Breast epithelium (tissue), 4 donors: ENCODE measurements at places on chromosomes 11 and 22. TPM values are rescaled to one million over a fixed set of nuclear protein-coding genes. Genes with fewer than 3 reads are reported as not detected.

DNA sequence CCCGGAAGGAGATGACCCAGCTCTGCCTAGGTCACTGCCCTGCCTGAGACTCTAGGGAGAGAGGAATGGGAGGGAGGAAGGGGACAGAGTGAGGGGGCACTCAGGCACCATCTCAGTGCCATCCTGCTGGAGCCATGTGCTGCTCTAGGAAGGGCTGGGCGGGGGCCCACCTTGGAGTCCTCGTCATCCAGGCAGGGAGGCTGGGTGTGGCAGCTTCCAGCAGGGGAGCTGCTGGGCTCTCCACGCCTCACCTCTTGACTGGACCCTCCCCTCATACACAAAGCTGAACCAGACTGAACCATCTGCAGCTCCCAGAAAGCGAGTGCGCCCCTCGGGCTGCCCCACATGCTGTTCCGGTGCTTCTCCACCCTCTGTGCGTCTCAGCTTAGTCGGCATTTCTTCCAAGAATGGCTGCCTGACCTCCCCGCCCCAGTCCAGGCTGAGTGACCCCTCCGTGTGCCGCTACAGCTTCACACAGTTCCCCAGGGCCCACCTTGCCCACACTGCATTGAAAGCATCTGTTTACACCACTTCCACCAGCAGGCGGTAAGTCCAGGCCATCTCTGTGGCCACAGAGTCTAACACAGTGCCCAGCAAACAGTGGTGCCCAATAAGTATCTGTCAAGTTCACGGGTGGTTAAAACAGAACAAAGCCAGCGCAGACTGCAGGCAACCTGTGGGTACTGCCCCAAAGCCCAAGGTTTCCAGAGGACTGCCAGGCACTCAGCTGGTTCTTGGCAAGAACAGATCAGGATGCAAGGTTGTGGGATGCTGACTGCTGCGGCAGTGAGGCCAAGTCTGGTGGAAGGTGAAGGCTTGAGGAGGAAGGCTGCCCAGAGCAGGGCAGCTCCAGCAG lies 9.4 kb upstream of the TRIM29 start:
- DNase-seq: no peak

DNA sequence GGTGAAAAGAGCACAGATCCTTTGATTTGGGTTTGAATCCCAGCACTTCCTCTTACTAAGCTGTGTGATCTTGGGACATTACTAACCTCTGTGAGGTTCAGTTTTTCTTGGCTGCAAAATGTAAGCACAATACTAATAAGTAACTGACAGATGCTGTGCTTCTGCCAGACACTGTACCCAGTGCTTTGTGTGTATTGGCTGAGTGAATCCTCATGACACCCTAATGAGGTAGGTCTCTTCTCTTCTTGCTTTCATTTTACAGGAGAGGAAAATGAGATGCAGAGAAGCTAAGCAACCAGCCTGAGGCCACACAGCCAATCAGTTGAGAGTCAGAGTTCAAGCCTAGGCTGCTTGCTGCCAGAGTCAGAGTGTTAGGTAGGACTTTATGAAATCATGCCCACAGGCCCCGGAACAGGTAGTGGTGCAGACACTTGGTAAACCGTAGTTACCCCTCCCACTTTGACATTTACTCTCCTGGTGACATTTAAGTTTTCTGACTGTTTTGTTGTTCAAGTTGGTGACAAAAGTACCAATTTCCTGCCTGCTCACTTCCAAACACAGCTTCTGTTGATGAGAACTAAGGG lies 21.2 kb downstream of the PTPRJ start:
- peak; percentile 33 for DNase-seq

- no peak for DNase-seq
These were observed 174.2 kb upstream of the ARHGAP20 start for GRCh38 chr11:110886288-110886970.

DNA sequence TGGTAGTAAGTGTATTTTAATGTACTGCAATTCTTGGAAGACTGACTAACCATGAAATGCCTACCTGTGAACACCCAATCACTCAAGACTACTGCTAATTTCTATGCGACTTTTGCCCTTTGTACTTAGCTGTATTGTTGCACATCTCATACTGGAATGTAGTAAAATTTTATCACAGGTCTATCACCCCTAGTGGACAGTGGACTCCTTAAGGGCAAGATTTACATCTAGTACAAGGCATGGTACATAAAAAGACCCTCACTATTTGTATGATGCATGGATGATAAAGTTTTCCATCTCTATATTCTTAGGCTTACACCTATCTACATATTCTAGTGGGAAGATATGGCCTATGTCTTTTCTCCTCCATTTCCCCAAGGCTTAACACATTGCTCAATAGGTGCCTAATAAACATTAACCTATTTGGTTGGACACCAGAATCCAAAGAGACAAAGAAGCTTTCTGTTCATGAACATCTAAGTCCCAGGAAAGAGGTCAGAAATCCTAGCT lies 26.1 kb downstream of the SERGEF start:
- no peak for DNase-seq

DNA sequence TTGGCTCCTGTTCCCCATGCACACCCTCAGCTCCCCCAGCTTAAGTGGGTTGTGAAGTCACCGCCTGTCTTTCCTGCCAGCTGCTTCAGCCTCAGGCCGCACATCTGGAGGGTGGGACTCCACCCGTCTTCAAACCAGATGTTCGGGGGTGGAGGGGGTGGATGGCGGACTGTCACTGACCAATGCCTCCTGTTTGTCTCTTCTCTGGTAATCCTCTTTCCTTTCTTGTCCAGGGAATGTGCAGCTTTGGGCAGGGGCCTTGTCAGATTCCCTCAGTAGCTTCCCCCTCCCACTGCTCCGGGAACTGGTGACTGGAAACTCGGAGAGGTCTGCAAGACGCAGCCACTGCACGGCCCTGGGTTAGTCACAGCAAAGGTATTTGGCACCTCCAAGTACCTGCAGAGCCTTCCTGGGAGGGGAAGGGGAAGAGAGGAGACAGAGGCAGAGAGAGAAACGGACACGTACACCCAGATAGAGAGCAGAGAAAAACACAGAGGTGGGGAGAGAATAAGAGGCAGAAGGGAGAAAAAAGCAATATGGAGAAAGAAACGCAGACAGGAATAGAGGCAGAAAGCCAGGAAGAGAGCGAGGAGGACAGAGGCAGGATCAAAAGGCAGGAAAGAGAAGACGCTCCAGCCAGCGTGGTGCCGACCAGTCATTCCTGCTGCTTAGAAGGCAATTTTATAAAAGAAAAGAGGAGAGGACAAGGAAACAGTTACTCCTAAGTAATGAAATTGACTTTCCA lies 56.1 kb upstream of the TIMP3 start:
- peak; percentile 67 for DNase-seq

- DNase-seq: no peak
These were observed 57.5 kb upstream of the SC5D start for GRCh38 chr11:121235057-121235456.

DNA sequence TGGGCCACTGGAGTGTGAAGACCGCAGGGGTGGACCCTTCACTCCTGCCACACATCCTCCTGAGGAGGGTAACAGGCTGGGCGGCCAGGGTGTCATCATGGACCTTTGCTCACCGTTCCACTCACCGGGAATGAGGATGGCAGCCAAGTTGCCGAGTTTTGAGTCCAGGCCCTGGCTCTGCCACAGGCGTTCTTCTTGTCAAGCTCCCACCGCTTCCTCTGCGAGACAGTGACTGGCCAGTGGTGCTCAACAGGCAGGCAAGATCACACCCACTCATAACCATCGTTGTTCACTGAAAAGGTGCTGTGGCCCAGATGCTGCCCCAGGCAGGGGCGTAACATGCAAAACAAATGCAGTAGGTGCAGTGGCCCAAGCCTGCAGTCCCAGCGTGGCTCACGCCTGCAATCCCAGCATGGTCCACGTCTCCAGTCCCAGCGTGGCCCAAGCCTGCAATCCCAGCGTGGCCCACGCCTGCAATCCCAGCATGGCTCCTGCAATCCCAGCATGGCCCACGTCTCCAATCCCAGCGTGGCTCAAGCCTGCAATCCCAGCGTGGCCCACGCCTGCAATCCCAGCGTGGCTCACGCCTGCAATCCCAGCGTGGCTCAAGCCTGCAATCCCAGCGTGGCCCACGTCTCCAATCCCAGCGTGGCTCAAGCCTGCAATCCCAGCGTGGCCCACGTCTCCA lies 5.0 kb upstream of the PANX2 start:
- DNase-seq: no peak

DNA sequence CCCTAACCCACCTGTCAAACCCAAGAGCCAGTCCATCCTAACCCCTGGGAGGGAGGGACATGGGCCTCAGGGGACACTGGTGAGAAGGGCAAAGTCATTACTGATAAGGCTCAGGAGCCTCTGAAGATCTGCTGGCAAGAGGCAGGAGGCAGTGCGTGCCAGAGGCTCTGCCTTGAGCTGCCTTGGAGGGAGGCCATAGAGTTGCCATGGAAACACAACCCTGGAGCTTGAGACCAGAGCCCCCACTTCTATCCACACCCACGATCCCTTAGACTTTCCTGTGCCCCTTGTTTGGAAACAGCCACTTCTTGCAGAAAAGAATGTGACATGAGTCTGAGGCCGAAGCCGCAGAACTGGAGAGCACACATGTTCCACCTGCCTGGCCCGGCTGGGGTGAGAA lies 89.7 kb upstream of the CSNK2A3 start:
- no peak for DNase-seq

GRCh38 chr11:1156506-1157340 lies 1.0 kb upstream of the MUC5AC start:
- DNase-seq: peak; percentile 45

GRCh38 chr11:132523929-132524328 lies 1008.4 kb downstream of the OPCML start:
- no peak for DNase-seq

DNA sequence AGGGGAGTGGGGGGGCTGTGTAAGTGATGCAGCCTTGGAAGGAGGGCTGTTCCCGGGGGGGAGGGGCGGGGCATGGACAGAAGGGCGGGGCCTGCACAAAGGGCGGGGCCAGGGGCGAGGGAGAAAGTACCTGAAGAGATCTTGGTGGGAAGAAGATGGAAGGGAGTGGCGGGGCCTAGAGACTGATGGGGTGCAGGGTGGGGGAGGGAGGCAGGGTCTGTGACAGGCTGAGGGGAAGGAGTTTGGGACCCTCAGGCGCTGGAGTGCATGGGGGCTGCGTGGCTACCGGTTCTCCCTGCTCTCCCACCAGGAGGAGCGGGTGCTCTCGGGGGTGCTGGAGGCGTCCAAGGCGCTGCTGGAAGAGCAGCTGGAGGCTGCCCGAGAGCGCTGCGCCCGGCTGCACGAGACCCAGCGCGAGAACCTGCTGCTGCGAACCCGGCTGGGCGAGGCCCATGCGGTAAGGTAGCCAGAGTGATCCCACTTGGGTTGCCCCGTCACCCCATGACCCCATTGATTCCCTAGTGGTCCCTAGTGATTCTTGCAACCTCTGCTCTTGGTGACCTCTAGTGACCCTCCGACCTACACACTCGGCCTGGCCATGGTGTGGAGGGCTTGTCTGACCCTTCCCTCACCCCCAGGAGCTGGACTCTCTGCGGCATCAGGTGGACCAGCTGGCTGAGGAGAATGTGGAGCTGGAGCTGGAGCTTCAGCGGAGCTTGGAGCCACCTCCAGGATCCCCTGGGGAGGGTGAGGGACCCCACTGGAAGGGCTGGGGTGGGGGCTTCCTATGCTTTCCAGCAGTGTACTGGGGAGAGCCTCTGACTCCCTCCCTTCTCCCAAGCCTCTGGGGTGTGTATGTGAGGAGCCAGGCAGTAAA lies 3.1 kb downstream of the CCDC88B start:
- no peak for DNase-seq

DNA sequence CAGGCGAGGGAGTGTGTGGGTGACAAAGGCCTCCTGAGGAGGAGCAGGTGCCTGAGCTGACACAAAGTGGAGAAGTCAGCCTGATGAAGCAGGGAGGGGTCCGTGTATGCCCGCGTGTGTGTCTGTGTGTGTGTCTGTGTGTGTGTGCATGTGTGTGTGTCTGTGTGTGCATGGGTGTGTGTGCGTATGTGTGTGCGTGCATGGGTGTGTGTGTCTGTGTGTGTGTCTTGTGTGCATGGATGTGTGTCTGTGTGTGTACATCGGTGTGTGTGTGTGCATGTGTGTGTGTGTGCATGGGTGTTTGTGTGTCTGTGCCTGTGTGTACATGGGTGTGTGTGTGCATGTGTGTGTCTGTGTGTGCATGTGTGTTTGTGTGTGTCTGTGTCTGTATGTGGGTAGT lies 65.6 kb upstream of the EIF3D start:
- DNase-seq: no peak

GRCh38 chr22:36562261-36562835 lies 33.4 kb upstream of the EIF3D start:
- DNase-seq: no peak

GRCh38 chr11:10990160-10990559 lies 132.3 kb upstream of the ZBED5 start:
- no peak for DNase-seq

DNA sequence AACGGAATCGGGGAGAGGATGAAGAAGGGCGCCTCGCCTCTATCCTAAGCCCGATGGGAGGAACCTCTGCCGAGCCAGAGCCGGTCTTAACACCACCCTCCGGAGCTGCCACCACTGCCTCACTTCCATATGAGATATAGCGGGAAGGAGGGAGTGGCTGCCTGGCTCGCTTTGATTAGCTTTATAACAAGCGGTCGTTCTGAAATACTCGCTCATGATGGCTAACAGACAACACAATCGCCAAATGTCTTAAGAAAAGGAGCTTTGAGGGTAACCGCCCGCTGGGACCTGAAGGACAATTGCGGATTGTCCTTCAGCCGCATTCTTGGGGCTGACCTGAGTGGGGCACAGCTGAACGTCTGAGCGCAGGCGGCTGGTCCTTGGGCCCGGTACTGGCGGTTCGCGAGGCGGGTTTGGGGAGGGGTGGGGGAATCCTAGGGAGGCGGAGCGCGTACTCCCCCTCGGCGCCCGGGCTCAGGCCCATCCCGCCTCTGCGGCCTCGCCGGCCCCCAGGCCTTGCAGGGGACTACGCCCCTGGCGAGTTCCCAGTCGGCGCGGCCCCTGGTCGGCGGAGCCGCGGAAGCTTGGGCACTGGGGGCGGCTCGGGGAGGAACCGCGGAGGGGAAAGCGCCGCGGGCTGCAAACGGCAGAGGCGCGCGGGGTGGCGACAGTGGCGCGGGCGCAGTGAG lies at the start of gene PLAAT5:
Gene PLAAT5 (minus strand): TSS at position 617 of the 689 bp plus-strand sequence. CDS start 133 bp downstream, at position 484.
- peak; percentile 63 for DNase-seq

DNA sequence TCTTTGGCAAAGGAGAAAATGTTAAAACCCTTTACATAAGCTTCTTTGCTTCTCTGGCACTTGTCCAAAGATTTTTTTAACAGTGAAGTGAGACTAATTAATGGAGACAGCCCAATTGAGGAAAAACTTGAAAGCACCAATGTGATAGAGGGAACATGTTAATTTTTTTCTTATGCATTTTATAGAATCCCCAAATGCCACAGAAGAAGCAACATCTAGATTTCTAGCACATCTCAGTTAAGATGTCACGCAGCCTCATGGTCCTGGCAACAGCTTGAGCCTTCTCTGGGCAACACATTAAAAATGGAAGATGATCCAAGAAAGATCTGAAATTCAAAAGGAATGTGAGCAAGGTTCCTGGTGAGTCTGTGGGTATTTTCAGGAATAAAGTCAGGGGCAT lies 48.5 kb downstream of the PACSIN2 start:
- no peak for DNase-seq

ATG13 gene
- 113 TPM for total RNA-seq

SLC22A9 gene
- total RNA-seq: not detected

ARHGAP8 gene
- 9.8 TPM for total RNA-seq

OR8G1 gene
- not detected for total RNA-seq

FJX1 gene
- 8.3 TPM for total RNA-seq

RNASEH2C gene
- total RNA-seq: 99.8 TPM

CRACR2B gene
- 14.7 TPM for total RNA-seq
